Retinal pigment epithelial cell (primary cell): ENCODE measurements at places on chromosomes 5 and 9.

DNA sequence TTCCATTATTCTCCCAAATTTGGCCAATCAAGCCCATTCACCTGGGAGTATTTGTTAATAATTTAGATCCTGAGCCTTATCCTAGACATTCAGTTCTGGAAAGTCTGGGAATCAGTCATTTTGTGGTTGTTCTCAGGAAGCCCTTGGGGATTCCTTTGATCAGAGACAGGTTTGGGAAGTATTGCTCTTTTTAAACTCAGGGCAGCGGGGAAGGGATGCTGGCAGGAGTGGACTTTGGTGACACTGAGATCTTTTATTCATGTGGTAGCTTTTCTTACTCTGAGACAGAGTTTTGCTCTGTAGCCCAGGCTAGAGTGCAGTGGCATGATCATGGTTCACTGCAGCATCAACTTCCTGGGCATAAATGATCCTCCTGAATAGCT lies 586.9 kb downstream of the RAB3C start:
- DNase-seq = no peak

- no peak for DNase-seq
These were observed 75.9 kb downstream of the SLC38A9 start for GRCh38 chr5:55636177-55636576.

GRCh38 chr9:117411547-117411946 lies 3.3 kb downstream of the ASTN2 start:
- DNase-seq = no peak

DNA sequence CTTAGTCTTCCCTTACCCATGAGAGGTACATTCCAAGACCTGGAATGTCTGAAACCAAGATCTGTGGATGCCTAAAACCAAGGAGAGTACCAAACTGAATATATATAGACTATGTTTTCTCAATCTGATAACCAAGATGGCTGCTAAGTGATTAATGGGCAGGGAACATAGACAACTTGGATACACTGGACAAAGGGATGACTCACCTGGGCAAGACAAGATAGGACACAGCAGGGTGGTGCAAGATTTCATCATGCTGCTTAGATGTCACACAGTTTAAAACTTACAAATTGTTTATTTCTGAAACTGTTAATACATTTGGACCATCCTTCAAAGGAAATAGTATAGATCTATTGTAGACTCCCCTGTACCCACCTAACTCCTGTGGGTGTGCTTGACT lies 130.9 kb downstream of the HTR1A start:
- no peak for DNase-seq

DNA sequence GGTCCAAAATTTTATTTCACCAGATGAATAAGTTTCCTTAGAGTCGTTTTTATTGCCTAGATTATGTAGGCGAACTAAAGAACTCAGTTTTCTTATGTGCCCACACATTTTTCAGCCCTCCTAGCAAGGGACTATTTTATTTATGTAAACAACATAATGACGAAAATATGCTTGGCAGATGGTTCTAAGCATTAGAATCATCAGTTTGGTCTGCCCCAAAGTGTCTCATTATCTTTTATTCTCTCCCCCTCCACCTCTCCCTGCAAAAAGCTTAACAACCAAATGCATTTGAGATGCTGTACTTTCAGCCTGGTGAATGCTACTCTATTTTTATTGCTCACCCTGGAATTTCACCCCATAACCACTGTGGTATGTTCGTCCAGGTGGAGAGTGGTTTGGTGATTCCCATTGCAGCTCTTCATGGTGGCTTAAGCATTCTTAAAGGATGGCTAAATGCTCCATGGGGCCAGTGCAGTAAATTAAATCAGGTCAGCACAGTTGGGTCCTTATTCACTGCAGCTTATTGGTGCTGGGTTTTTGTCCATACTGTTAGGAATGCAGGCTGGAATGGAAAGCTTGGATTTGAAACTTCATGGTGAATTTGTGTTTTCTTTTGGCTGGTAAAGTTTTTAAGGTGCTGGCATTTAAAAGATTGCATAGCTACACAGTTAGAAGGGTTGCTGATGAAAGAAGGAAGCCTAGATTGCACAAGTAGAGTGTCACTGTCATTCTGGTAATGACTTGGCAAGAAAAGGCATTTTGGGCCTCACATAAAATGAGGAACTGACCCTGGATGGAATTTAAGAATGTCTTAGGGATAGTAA lies 39.2 kb downstream of the TLE4 start:
- DNase-seq = peak; percentile 52

- no peak for DNase-seq
These were observed 126.3 kb downstream of the EFNA5 start for GRCh38 chr5:107544476-107544875.

GRCh38 chr9:124975131-124975530 lies 34.2 kb upstream of the GOLGA1 start:
- no peak for DNase-seq

GRCh38 chr5:150460781-150461180 lies 11.2 kb upstream of the RPS14 start:
- no peak for DNase-seq

- no peak for DNase-seq
These were observed 208.6 kb downstream of the EPB41L4A start for GRCh38 chr5:112210430-112211005.

GRCh38 chr5:1544294-1544961 lies 20.7 kb upstream of the LPCAT1 start:
- DNase-seq = no peak

DNA sequence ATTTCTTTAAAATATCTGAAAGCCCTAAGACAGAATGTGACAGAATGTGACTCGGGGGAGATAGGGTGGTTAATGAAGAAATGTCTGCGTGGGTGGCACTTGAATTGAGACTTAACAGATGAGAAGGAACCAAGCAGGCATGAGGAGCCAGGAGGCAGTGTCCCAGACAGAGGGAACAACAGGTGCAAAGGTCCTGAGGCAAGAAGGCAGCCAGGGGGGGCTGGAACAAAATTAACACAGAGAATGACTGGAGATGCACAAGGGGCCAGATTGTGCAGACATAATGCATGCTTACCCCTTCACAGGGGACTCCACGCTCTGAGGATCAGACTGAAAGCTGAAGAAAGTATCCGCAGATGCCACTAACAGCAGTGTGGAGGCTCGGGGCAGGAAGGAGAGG lies 1.7 kb downstream of the LMAN2 start:
- no peak for DNase-seq

DNA sequence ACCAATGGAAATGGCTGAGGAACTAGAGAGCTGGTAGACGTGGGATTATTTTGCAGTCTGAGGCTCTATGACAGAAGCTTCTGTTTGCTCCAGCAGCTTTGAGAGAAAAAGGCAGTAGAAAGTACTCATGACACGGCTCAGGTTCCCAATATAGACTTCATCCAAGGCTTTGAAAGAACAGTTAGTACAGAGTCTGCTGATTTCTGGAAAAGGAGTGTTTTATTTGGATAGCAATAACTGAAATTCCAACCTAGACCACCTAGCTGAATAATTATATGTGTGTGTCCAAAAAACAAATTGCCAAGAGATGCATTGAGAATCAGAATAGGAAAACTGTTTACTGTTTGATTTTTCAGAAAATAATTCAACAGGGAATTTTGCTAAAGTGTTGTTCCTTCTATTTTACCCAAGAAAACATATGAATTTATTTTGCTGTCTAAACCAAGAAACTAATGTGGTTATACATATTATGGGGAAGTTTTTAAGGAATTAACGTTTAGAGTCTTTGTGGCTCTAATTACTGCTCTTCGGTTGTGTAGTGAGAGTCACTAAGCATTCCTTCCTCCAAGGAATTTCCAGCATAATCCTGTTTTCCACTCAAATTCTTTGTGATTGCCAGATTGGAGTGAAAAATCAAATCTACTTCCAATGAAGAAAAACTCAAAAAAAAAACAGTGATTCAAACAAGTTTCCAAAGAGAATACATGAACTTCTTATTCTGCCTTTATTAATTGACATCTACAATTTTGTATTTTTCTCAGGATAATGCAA lies 18.1 kb upstream of the MTX3 start:
- DNase-seq = peak; percentile 32

DNA sequence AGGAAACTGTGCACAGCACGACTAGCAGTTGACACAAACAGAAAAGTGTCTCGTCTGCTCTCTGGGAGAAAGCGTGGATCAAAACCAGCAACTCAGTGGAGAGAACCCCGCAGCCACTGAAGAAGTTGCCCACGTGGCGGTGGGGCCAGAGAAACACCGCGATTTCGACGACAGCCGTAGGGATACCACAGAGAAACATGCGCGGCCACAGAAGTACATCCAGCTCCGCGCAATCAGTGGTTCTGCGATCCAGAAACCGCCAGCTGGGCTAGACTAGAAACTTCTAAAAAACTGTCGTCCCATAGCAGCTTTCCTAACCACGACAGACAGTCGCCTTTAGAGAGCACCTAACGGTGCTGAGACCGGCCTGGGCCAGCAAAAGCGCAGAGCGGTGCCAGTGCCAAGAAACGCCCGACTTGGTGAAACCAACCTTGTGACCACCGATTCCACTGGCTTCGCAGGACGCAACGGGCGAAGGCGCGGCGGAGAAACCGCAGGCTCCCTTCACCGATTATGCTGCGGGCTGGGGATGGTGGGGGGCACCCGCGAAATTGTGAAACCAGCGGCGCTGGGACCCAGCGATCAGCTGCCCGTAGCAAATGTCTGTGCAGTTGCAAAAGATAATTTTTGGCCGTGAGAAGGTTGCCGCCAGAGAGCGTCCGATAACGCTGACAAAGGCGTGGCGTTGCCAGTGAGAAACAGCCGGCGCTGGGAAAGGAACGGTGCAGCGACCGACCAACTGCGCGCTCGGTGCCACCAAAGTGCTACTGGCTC lies 2.7 kb upstream of the ANXA2R start:
- DNase-seq = no peak

DNA sequence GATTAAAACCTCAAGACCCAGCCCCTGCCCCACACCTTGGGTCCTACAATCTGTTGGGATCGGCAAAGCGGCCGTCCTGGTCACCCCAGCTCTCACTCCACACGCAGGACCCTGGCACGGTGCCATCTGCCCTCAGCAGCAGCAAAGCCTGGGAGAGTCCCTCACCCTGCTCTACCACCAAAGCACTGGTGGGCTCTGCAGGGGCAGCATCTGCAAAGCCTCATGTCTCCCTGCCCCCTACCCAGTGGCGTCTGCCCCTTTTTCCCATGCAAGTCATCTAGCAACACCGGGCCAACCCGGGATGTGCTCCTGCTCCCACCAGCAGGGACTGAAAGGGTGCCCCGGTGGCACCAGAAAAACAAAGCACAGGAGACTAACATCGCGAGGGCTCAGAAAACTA lies 19.6 kb upstream of the CNOT6 start:
- DNase-seq = no peak

GRCh38 chr5:83451955-83452354 lies 19.6 kb upstream of the VCAN start:
- DNase-seq = no peak

DNA sequence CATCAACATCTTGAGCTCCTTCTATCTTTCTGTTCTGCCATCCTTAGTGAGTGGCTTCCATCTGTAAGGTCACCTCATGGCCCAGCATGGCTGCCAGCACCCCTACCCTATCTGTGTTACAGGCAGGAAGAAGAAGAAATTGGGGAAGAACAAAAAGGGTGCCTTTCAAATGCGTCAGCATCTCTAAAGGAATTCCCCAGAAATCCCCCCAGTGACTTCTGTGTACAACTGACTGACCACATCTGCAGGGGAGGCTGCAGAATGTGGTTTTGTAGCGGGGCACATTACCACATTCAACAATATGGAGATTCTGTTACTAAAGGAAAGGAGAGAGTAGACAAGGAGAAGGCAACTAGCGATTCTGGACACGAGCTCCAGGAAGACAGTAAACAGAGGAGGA lies 40.1 kb downstream of the ALG2 start:
- no peak for DNase-seq

GRCh38 chr5:23466401-23466912 lies 41.0 kb upstream of the PRDM9 start:
- DNase-seq = peak; percentile 95

DNA sequence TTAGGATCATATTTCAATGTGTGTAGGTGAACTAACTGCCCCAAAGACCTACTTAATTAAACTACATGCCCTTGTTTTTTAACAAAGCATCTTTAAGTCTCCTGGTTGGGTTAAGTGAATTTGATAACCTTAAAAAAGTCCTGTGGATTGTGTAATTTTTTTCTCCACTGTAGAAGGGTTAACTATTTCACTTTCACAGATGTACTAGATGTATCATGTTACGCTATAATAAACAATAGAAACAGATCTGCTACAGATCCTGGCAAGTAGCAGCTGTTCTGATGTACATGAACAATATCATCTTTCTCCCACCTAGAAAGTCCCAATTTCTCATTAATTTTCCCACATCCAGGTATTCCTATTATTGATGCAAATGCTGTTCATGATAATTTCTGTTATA lies 18.9 kb downstream of the KIF24 start:
- no peak for DNase-seq

DNA sequence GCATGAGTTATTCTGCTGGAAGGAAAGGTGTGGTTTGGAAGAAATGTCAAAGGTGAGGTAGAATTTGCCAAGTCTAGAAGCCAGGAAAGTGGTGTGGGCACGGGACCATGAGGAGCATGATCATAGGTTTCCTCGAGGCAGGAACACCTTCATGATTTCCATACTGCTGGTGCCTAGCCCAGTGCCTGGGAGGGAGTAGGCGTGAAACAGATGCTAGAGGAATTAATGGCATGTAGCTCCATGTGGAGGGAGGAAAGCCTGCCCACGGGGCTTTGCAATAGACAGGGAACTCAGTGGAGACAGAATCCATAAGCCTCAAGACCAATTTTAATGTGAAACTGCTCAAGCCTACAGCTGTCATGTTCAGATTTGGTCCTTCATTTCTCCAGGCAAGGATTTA lies 35.1 kb downstream of the TTLL11 start:
- no peak for DNase-seq

DNA sequence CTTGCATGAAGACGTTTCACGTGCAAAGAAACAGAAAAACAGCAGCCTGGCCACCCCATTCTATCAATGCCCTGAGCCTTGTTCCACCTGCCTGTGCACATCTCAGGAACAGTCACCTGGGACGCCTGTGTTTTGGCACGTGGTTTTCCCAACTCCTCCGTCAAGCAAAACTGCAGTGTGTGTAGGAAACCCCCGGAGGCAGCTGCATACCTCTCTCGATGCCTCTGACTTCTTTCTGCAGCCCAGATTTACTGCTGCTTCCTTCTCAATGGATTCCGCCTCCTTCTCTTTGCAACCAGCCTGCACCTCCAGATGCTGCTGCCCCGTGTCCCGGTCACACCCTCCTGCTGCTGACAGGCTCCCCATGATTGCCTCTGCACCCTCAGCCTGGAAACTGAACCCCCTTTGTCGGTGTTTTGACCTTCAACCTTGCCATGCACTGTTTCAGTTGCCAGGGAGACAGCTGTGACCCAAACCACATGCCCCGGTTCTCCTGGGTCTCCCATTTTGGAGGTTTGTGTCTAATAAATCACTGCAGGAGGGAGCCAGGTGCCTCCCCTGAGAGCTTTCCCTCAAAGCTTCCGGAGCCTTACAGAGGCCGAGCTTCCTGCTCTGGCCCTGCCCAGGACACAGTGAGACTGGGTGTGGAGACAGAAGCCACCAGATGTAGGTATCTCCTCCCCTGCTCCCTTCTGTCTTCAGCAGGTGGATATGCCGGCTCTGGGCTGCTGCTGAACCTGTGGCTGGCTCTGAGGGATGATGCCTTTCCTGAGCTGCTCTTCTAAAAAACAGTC lies 395.5 kb upstream of the IRX1 start:
- DNase-seq = no peak

- DNase-seq = no peak
These were observed 6.8 kb downstream of the SLC24A2 start for GRCh38 chr9:19782005-19782404.

GRCh38 chr5:99441235-99441634 lies 512.4 kb upstream of the CHD1 start:
- no peak for DNase-seq

GRCh38 chr5:83472508-83473345 lies 1.2 kb downstream of the VCAN start:
- DNase-seq = no peak
